ENCODE measurements at places on chromosomes 4 and X.

DNA sequence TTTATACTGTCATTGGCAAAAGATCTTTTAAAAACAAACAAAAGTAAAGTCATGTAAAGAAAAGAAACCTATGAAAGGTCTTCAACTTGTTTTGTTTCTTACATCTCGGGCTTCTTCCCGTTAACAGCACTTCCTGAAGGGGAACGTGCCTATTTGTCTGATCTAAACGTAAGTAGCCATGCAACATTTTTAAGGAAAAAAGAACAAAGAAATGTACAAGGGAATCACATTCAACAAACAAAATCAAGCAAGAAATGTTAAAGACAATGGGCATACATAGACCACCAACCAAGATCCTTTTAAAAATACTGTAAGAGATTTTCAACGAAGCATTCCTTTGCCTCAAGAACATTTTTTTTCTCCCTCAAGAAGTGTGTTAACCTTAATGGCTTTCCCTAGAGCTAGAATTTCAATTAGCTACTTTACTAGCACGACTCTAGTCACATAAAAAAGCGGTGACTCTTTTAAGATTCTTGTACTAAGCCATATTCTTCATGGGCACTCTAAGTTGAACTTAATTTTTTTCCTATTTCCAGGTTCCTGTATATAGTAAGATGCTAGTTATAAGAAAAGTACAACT lies 112.0 kb upstream of the TTC29 start:
- no peak for DNase-seq

DNA sequence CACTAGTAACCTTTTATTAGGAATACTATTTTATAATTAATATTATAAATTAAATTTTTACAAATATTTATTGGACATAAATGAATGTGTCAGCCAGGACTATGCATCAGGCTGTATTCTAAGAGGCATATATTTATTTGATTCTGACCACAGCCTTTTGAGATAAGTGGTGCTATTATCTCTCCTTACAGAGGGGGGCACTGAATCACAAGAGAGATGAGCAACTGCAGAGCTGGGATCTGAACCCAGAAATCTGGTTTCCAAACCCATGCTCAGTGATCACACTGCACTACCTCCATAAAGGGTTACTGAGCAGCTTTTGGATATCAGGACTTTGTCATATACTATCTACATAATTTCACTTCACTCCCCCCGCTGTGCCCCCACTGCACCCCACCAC lies 322.0 kb downstream of the TMA16 start:
- DNase-seq: no peak

DNA sequence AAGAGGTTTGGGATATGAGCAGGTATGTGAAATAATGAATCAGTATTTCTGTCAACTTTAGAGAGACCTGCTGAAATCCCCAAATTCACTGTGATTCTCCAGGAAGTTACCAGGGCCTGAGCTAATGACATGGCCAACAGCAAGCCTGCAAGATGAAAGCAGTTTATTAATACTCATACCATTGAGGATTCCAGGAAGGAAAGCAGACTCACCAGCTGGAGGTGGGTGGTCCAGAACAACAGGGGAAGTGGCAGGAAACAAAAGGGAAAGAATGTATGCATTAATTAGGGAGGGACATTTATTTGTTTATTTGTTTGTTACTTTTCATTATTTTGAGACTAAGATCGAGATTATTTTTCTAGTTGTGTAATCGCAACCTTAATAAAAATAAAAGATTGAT lies 196.6 kb upstream of the AGA start:
- DNase-seq: no peak

- DNase-seq: no peak
Observed at GRCh38 chrX:69505772-69506616, 1.9 kb downstream of the NALF2 start.

- no peak for DNase-seq
Observed at GRCh38 chr4:8050555-8051206, 107.9 kb downstream of the ABLIM2 start.

DNA sequence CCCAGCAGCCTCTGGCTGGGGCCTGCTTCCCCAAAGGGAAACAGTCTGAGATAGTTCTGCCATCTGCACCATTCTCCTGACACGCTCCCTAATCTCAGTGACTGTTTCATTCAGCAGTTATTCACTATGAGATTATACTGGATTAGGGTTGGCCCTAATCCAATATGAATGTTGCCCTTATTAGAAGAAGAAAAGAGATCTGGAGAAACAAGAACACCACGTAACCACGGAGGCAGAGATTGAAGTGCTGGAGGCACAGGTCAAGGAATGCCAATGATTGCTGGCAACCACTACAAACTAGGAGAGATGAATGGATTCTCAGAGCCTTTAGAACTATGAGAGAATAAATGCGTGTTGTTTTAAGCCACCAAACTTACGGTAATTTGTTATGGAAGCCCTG lies 7.4 kb downstream of the ACOX3 start:
- no peak for DNase-seq

GRCh38 chr4:131251321-131251720 lies 1897.8 kb upstream of the PCDH10 start:
- no peak for DNase-seq

Data from activated CD4-positive, alpha-beta memory T cell treated with anti-CD3 and anti-CD28 coated beads, Interleukin-2, amount 10 ng/mL, durations not matched to agents 7 days and 5 days (primary cell).